Stimulated activated CD8-positive, alpha-beta memory T cell treated with anti-CD3 and anti-CD28 coated beads, Interleukin-4, amount 100 ng/mL, for 1 hour (primary cell): ENCODE measurements at places on chromosomes 4 and X.

- DNase-seq: no peak
Measured at GRCh38 chrX:112614640-112615039, 65.1 kb downstream of the LHFPL1 start.

GRCh38 chr4:151561551-151562256, 152.7 kb downstream of the FHIP1A start:
- DNase-seq: no peak

DNA sequence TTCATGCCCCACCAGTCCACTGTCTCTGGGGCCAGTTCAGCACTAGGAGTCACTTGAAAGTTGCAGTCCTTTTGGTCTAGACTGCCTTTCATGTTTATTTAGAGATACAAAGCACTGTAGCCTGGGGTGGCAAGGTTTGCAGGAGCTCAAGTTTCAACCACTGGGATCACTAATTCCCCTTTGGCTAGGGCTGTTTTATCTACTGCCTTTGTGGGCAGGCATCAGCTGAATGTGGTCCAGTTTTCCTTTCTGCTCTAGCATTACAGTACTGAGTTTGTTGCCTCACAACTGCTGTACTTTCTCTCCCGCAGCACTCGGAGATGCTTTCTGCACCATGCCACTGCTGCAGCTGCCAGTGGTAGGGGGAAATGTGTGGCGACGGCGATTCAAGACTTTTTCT, 222.3 kb upstream of the HDX start:
- no peak for DNase-seq

DNA sequence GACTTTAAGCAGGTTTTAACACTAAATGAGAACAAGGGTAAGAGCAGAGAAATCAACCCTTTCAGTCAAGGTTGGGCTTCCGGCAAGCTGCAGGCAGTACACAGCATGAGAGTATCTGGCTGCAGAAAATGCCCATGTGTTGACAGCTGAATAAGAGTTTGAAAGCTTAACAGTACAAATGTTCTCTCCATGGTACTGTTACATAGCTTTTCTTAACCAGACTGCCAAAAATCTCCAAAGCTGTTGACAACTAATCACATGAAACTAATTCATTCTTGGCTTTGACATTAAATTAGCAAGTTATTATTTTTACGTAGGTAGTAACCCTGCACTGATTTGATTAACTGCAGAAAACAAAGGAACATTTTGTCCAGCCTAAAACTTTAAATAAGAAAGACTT, 153.5 kb downstream of the SLC10A7 start:
- no peak for DNase-seq

GRCh38 chr4:67152976-67153375, 392.3 kb downstream of the CENPC start:
- no peak for DNase-seq

- no peak for DNase-seq
Measured at GRCh38 chr4:145866991-145867390, 71.6 kb downstream of the ZNF827 start.

DNA sequence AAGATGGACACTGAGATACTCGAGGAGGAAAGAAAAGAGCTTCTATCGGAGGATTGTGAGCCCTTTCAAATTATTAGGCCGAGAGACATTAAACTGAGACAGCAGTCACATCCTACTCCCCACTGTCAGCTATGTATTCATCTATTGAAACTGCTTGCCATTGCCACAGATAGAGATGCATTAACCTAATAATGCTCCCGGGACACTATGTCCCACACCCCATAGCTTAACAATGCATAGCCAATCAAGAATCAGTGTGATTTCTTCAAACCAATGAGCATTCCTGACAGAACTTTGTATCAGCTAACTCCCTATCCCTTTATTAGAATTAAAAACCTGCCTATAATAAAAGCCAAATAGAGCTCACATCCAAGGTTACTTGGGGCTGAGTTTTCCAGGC, 118.1 kb upstream of the NEIL3 start:
- DNase-seq: no peak

- no peak for DNase-seq
Measured at GRCh38 chr4:129233691-129234090, 137.7 kb downstream of the C4orf33 start.

- DNase-seq: no peak
Measured at GRCh38 chr4:25654031-25654970, 1.4 kb upstream of the SLC34A2 start.

- DNase-seq: no peak
Measured at GRCh38 chr4:179750374-179750773, 2308.1 kb upstream of the AGA start.

GRCh38 chr4:112516066-112516470, at the start of gene NEUROG2:
NEUROG2 (minus strand) TSS chr4:112516180; CDS start chr4:112515475, 705 bp downstream.
- DNase-seq: no peak

GRCh38 chr4:95545546-95545945, 3.2 kb downstream of the UNC5C start:
- DNase-seq: no peak

DNA sequence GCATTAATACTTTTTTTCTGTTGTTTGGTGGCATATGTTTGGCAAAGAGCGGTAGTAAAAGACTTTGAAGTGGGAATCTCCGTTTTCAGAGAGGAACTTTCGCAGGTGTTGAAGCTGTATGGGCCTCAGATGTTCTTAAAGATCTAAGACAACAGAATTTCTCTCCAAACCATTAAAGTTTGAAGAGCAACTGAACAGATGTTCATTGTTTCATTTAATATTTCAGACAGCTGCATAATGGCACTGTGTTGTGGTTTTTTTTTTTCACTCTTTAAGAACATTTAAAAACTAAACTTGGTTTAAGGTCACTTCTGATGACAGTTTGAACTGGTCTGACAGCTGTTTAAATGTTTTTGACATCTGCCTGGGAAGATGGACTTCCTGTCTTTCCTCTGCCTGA, 882.7 kb upstream of the PCDH10 start:
- DNase-seq: no peak

DNA sequence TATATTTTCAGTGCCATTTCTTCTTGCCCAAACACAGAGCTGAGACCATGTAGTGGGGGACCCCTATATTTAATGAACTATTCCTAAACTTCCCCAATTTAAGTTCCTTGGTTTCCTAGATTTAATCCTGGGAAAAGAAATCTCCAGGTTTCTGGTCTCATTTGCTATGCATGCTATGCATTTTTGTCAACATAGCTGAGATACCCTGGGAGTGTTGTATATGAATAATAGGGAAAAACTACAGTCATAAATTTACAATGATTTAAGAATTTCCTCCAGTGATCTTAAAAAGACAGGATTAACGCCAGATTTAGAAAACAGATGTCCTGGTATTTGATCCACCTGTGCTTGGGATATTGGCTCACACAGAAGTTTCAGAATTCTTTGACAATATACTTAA, 136.8 kb upstream of the RAPGEF2 start:
- no peak for DNase-seq

GRCh38 chr4:44927399-44928380, 201.3 kb upstream of the GNPDA2 start:
- no peak for DNase-seq

GRCh38 chr4:97978791-97979488, 164.3 kb downstream of the STPG2 start:
- no peak for DNase-seq

DNA sequence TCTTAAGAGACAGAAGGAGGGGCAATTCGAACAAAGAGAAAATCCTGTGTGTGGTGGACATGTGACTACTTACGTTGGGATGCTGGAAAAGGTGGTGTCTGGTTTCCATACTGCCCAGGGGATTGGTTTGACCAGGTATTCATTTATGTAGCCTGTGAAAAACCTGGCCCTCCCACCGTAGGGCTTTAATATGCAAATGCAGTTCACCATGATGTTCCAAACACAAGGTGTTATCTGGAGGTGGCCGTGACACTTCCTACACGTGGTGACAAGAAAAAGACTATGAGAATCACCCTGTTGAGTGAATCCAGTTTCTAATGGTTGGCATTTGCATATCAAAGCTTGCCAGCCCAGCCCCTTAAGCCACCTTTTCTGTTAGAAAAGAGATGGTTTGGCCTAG, 27.9 kb downstream of the UGT2B4 start:
- DNase-seq: no peak

- DNase-seq: no peak
Measured at GRCh38 chr4:66032571-66032970, 362.3 kb upstream of the EPHA5 start.

DNA sequence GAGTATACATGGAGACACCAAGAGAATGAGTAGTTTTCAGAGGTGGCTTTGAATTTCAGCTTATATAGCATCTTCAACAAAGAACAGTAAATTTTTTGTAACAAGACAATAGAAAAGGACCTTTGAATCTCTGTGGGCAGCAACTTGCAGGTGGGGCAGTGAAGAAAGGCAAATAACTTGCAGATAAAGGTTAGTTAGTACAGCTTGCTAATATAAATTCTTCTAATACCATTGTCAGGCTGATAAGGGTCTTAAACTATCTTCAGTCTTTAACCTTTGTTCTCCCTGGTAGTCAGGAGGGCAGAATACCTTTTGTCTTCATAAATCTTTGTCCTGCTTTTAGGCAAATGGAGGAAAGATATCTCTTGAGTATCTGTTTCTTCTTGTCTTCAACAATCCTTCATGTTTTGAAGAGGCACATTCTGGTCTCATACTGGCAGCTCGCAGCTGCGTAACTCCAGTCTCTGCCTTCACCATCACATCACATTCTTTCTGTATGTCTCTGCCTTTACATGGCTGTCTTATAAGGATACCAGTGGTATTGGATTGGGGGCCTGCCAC, 16.0 kb downstream of the ANXA3 start:
- no peak for DNase-seq

GRCh38 chr4:139171876-139172691, 4.9 kb downstream of the ELF2 start:
- no peak for DNase-seq

DNA sequence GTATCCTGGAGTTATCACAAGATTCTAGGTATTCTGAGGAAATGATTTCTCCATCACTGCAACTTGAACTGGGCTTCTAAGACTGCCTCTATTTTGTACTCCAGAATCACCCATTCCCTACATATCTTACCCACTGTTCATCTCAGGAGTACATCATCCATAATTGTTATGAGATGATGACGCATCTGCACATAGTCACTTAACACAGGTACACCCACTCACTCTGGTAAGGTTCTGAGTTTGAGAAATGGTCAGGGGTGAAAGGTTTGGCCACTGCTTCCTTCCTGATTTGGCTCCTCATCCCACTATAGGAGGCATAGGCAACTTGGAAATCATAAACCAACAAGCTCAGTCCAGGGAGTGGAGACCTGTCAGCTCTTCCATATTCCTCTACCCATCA, 143.9 kb downstream of the GLRA2 start:
- DNase-seq: no peak

DNA sequence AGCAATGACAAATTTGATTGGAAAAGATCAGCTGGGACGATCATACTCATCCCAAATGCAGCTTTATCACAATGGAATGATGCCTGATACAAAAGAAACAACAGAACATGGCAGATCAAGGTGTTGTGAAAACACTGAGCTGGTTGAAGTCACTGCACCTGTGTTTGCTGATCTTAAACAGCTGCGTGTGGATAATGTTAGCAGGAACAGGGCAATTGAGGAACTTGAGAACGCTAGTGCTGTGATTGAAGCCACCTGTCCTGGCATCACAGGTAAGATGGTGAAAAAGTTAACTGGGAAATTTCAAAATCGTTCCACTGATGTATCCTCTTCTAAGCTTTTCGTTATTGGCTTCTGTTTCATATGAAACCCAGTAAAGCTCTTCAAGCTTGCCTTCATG, 27.4 kb upstream of the SOD3 start:
- DNase-seq: no peak

DNA sequence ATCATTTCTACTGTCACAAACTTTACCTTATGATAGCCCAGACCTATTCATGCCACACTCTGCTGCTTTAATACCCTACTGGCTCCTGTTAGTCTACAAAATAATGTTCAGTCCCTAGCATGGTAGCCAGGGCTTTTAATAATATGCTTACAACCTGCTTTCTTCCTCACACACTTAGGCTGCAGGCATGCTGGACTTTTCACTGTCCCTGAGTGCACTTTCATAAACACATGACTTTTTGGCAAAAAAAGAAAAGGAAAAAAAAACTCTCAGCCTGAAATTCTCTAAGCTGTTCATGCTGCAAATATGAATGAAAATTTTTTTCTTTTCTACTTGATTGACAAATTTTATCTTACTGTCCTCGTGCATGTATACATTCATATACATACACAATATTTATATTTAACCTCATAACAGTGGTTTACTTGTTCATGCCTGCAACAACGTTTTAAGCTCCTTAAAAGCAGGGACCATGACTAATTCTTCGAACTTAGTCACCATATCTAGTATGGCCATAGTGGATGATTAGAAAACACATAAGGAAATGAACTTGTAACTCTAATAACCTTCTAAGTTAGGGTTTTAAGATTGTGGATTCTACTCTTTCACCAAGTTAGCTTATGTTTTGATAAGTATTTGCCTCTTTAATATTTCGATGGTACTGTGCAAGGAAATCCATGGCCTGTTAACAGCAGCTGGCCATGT, 229.5 kb downstream of the SPCS3 start:
- no peak for DNase-seq

GRCh38 chr4:142656178-142656577, 189.9 kb downstream of the INPP4B start:
- no peak for DNase-seq
